KBM-7 (cell line): ENCODE measurements at places on chromosomes 4 and X.

DNA sequence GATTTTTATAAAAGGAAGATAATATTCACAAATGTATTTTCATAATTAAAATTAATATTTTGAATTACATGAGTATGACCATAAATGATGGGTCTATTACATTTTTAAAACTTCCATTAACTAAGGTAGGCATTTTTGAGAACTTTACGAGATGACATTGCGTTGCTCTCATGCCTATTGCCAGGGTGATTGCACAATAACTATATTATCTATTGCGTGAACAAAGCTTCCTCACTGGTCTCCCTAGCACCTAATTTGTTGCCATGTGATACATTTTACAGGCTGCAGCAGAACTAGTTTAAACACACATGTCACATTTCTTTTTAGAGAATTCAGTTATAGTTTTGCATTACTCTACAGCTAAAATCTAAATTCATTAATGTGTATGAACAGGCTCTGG lies 289.7 kb upstream of the GRID2 start:
- no peak for DNase-seq

- DNase-seq = no peak
Observed at GRCh38 chr4:8592366-8593263, at the start of gene CPZ. Gene CPZ (plus strand): TSS chr4:8592765. CDS start chr4:8592834, 69 bp downstream.

- DNase-seq = no peak
Observed at GRCh38 chrX:21379991-21380390, 5.8 kb downstream of the CNKSR2 start.

- no peak for DNase-seq
Observed at GRCh38 chr4:8477095-8477635, 36.6 kb downstream of the TRMT44 start.

GRCh38 chr4:101596781-101597552 lies 193.6 kb upstream of the BANK1 start:
- DNase-seq = no peak

DNA sequence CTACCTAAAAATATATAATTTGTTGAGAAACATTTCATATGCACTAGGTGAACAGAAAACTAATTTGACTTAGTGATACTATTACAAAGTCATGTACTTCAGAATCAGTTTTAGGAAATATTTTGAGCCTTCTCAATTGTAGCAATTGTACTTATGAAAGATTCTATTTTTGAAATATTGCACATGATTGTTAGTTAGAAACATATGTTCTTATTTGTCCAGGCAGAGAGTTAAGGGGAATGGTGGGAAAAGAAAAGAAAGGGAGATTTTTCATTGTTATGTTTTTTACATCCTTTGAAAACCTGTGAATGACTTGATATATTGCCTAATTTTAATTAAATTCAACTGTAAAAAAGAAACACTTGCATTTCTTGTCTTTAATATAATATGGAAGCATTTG lies 66.0 kb downstream of the GLRB start:
- DNase-seq = no peak

DNA sequence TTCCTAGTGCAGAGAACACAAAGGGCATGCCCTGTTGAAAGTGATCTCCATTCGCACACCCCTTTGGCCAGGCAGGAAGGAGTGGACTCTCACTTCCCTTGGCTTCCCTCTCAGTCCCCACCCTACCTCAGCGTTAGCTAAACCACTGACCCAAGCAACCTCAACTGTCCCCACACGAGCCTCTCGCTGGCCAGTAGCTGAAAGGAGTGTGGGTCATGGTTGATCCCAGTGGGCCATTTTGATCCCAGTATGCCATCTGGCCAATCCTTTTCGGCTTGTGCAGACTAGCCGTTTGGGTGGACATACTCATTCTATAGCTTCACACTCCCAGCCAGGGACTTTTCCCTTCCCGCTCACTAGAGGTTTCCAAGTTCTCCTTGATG lies 24.4 kb upstream of the BCORL1 start:
- DNase-seq = no peak

DNA sequence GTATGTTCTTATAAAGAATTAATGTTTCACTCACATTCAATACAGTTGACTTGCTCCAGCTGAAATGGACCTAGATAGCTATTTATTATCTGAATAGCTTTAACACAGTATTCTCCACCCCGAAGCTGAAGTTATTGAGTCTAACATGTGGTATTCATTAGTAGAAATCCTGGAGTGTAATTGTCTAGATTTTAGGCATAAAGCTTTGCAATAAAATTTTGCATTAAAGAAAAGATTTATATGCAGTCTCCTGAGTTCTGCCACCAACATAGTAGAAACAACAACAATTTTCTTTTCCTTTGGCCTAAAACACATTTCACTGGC lies 90.2 kb upstream of the DCLK2 start:
- no peak for DNase-seq

- DNase-seq = no peak
Observed at GRCh38 chr4:141686879-141687278, 50.5 kb downstream of the IL15 start.

DNA sequence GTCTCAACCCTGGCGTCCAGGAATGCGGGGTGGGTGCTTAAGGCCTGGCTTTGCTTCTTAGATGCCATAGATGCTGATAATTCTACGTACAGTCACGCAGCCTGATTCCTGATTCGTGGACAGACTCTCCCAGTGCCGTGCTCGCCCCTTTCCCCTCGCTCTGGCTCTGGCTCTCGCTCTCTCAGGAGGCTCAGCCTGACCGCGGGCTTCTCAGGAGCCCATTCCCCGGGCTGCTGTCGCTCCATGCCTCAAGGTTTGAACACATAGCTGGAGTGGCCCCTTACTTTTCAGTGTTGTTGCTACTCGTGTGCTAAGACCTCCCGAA lies 59.2 kb upstream of the ZC4H2 start:
- DNase-seq = no peak

- DNase-seq = no peak
Observed at GRCh38 chr4:99827454-99827853, 10.8 kb downstream of the DAPP1 start.

DNA sequence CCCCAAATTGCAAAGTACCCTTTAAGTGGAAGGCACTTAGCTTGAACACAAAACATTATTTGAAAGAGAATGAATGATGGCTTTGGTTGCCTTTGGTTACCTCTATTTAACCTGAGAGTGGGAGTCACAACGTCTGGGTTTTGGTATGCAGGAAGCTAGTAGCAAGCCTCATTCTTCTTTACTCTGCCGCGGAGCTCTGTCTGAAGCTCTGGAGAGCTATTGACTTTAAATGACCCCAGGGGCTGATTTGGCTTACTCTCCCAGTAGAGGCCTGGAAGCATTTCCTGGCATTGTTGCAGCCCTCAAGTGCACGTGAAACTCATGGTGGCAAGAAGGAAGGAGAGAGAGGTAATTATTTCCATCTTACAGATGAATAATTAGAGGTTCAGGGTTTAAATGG lies 81.8 kb upstream of the MAGEA4 start:
- no peak for DNase-seq

DNA sequence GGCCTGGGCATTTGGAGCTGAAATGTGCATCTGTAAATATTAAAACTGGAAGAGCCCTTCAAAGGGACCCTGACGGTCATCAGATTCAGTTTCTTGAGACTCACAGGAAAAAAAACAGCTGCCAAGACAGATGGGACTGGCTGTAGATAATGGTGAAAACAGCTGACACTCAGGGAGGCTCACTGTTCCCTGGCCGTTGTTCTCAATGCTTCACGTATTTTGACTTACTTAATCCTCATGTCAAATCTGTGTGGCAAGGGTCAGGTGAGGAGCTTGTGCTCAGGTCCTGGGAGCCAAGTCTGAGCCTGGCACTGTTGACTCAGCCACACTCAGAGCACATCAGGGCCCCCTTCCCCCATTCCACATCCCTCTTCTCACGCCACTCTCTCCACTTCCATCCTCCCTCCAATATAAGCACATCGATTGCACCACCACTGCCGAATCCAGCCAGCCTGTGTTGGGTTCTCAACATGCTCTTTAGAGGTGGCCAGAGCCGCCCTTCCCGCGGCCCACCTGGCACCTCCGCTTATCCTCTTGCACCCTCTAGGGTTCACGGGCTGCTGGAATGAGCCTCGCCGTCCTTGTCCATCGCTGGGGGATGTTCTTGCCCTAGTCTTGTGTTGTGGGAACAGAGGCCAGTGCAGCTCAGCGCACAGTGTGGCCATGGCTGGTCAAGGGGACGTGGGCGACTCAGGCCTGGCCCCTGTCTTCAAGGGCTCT lies 40.1 kb downstream of the EVC start:
- DNase-seq = no peak

- no peak for DNase-seq
Observed at GRCh38 chrX:81229901-81230300, 28.0 kb downstream of the SH3BGRL start.

DNA sequence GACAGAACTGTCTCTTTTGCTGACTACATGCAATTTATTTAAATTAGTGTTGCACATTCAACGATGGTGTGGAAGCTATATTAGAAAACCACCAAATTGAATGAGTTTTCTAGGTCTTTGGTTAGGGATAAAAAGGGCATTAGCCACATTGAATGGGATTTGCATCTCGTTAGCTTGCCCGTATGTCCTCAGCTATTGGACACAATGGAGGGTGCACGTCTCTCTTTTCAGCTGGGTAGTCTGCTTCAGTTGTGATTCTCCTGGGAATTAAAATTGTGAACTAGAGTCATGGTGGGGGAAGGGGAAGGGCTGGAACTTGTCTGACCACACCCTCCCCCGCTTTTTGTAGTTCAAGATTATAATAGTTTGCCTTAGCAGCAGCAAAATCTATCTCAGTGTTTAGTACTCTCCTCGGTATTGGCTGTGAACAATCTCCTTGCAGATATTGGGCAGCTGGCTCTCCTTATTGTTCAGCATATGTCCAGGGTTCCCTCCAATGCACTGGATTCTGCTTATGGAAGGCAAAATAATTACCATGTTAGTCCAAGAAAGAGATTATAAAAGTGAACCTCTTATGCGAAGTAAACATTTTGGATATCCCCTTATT lies 23.3 kb downstream of the TRIM2 start:
- no peak for DNase-seq

GRCh38 chr4:154254999-154255398 lies 236.6 kb downstream of the DCHS2 start:
- DNase-seq = no peak

DNA sequence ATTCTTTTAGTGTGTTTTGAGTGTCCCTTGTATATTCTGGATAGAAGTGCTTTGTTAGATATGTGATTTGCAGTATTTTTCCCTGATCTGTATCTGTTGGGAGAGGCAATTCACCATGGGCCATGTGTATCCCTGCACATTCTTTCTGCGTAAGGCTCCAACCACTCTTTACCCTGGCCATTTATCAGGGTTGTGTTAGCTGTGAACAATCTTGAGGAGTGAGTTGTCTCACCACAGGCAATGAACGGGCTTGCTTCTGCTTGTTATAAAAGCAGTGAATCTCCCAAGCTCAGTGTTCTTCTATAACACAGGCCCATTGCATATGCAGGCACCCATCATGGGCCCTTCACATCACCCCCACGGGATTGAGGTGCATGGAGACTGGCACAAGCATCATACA lies 18.9 kb upstream of the SMIM10 start:
- DNase-seq = no peak

DNA sequence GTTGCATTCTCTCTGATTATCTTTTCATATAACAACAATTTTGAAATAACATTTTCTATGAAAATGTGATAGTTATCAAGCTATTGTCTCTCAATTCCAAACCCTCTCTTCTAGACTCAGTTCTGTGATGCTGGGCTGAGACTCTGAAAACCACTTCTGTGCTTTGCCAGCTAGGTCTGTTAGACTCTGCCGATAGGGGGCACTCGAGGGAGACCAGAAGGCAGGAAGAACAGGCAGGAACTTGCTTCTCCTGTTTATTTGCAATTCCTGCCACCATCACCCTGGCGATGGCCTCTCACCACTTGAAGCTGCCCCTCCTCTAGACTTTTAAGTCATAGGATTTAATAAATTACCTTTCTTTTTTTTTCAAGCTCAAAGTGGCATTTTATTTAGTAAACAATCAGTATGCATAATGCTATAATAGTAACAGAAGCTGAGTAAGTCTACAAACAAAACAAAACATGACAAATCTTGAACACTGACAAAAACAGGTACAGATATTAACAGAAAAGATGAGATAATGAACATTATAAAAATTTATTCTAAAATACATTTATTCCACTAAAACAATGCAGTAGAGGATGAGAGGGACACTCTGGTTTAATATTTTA lies 49.7 kb downstream of the RASL11B start:
- peak; percentile 77 for DNase-seq

DNA sequence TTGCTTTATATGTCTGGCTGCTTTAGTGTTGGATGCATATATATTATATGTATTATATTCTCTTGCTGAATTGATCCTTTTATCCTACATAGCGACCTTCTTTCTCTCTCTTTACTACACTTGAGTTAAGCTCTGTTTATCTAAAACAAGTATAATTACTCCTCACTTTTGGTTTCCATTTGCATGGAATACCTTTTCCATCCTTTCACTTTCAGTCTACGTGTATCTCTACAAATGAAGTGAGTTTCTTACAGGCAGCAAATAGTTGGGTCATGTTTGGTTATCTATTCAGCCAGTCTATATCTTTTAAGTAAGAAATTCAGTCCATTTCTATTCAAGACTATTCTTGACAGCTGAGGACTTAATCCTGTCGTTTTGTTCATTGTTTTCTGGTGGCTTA lies 167.5 kb upstream of the USP38 start:
- DNase-seq = no peak

DNA sequence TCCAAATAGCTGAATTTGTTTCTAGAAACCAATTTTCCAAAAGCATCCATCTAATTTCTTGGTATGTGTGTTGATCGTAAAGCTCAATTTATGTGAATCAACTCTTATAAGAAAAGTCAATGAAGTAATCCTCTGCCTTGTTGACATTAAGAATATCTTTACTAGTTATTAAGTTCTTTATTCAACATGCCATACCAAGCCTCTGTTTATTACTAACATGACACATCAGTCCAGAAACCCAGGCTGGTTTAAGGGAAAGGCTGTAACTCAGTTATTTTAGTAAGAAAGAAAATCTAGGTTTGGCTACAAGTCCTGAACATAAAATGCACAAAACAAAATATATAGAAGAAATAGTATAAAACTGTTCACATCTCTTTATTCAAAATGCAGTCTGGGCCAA lies 48.0 kb downstream of the KLHL34 start:
- no peak for DNase-seq

DNA sequence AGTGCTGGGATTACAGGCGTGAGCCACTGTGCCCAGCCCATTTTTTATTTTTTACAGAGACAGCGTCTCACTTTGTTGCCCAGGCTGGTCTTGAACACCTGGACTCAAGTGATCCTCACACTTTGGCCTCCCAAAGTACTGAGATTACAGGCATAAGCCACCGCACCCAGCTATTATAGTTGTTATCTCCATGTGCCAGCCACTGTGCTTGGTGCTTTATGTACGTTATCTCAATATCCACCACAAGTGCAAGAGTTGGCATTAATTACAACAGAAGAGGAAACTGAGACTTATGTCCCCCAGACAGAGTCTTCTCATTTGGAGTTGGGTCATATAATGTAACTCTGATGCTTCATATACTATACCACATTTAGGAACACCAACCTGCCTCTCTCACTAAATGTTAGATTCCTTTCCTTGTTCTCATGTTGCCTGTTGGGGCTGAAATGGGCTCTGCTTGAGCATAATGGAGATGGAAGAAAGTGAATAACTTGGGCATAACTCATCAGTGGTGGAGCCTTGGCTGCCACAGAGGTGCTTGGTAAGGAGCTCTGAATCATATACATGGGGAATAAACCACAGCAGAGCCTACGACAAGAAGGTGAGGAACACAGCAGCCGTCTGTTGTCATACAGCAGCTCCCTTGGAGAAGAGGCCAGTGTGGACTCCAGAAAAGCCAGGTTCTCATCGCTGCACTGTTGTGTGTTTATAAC lies 84.3 kb downstream of the SPRY1 start:
- no peak for DNase-seq
